ENCODE measurements at places on chromosomes 12 and 14.

DNA sequence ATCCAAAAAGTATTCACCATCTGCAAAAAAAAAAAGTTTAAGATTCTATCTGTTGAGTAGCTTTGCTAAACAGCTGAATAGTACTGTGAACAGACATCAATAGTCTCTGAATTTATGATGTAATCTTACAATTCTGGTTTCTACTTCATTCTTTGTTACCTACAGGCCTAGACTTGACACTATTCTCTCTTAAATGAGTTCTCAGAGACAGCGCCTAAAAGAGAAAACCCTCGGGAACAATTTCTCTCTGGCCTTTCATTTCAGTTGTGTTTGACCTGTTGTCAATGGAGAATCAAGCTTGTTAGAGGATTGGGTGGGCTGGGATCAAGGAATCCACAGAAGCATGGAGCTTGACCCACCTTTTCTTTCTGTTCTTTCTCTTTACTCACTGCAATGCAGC, 5.9 kb upstream of the TWF1 start:
- DNase-seq: no peak

GRCh38 chr12:39935275-39935674, 170.6 kb downstream of the SLC2A13 start:
- DNase-seq: no peak

GRCh38 chr12:55885113-55885512, 42.4 kb upstream of the MMP19 start:
- no peak for DNase-seq

GRCh38 chr12:14607568-14607967, 39.9 kb upstream of the PLBD1 start:
- DNase-seq: no peak

- DNase-seq: no peak
Observed at GRCh38 chr12:70255311-70255710, 12.1 kb downstream of the CNOT2 start.

- no peak for DNase-seq
Observed at GRCh38 chr12:31257784-31258183, 68.2 kb downstream of the SINHCAF start.

DNA sequence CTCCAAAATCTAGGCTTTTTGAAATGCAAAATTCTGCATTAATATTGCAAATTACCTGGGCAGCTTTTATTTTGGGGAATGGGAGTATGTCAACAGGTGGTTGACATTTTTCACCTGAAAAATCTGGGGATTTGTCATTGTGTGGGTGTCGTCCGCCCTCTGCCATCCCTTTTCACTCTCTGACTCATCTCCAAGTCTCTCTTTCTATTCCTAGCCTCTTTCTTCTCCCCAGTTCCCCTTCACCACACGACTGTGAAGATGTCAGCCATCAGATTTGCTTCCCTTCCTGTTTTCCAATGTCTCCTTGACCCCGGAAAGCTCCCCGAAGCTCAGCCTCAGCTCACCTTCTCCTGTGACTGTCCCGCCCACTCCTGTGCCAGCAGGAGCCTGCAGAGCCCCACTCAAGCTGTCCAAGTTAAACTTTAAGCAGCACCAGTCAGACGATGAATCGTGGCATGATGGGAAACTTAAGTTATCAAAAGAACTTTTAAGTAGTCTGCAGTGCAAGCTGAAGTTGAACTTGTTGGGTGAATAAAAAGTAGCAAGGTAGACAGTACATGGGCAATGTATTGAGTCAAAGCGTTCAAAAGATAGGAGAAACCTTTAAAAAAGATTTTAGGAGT, 590.2 kb downstream of the VRK1 start:
- DNase-seq: no peak

DNA sequence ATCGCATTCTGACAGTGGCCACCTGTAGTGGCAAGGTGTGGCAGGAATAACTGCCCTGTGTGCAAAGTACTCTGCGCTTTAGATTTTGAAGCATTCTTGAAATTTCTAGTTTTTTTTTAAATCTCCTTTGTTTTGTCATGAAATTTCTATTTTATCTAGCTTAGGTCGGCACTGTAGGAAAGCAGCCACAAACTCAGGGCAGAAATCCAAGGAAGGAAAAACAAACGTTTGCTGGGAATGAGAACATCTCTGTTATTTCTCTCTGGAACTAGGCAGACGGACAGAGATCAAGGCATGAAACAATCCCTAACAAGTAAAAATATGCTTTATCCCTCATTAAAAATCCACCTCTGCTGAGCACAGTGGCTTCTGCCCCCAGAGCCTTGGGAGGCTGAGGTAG, 1.3 kb upstream of the NR2C1 start:
- DNase-seq: no peak

- DNase-seq: no peak
Observed at GRCh38 chr12:29427964-29428363, 47.0 kb upstream of the ERGIC2 start.

DNA sequence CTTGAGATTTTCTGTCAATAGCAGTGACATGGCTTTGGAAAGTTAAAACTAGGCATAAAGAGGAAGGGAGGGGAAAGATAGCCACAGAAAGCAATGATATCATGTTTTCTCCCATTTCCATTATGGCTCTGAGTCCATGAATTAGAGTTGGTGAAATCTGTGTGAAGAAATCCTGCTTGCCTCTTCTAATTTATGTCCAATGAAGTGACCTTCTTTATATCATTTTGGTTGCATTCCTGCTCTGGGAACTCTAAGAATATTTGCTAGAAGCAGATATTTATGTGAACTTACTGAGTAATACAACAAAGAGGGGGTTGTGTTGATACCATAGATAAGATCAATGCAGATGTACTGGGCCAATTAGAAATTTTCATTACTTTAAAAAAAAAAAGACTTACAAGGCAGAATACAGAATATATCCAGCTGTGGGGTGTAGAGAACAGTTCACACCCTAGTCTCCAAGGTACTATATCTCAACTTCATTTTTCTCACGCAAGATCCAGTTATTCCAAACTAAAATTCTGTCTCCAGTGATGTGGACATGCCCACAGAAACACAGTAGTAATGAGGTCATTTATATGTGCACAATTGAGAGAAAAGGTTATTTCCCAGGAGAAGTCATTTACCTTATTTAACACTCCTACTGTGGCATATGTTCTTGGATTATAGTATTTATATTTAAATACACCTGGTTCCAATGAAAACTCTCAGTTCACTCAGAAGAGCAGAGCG, 51.5 kb upstream of the KCNJ8 start:
- no peak for DNase-seq

- DNase-seq: no peak
Observed at GRCh38 chr14:36675581-36675980, 13.9 kb downstream of the PAX9 start.

DNA sequence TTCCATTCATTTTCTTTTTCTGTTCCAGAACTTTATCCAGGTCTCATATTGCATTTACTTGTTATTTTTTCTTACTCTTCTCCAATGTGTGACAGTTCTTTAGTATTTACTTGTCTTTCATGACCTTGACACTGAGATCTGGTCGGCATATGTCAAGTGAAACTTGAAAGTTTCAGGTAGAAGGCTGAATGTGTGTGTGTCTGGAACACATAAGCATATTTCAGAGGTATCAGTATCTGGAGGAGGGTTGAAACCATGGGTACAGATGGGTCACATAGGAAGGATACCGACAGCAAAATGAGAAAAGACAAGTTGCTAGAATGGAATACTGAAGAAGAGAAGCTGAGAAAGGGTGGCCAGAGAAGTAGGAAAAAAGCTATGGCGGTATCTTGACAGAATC, 22.5 kb upstream of the PTGDR start:
- no peak for DNase-seq

DNA sequence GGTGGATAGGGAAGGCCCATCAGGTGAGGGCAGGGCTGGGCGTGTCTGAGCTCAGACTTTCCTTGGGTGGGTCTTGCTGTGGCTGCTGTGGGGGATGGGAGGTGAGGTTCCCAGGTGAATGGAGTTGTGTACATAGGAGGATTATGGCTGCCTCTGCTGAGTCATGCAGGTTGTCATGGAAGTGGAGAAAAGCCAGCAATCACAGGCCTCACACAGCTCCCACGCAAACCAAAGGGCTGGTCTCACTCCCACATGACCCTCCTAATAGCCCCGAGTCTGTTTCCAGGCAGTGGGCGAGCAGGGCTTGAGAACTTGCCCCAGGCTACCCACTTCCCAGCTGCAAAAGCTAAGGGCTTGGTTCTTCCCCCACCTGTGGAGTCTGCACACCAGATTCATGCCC, 149.5 kb downstream of the IPO8 start:
- no peak for DNase-seq

GRCh38 chr12:72337382-72337781, 65.2 kb downstream of the TRHDE start:
- no peak for DNase-seq

- no peak for DNase-seq
Observed at GRCh38 chr14:55157080-55157479, 28.0 kb downstream of the LGALS3 start.

GRCh38 chr12:750366-751191, 1.8 kb upstream of the WNK1 start:
- DNase-seq: no peak

- no peak for DNase-seq
Observed at GRCh38 chr12:99374023-99374422, 273.5 kb upstream of the GARIN6 start.
